ENCODE measurements at places on chromosomes 16 and 17.

GRCh38 chr17:57447990-57448758 is 191.9 kb downstream of the MSI2 start:
- DNase-seq = no peak

DNA sequence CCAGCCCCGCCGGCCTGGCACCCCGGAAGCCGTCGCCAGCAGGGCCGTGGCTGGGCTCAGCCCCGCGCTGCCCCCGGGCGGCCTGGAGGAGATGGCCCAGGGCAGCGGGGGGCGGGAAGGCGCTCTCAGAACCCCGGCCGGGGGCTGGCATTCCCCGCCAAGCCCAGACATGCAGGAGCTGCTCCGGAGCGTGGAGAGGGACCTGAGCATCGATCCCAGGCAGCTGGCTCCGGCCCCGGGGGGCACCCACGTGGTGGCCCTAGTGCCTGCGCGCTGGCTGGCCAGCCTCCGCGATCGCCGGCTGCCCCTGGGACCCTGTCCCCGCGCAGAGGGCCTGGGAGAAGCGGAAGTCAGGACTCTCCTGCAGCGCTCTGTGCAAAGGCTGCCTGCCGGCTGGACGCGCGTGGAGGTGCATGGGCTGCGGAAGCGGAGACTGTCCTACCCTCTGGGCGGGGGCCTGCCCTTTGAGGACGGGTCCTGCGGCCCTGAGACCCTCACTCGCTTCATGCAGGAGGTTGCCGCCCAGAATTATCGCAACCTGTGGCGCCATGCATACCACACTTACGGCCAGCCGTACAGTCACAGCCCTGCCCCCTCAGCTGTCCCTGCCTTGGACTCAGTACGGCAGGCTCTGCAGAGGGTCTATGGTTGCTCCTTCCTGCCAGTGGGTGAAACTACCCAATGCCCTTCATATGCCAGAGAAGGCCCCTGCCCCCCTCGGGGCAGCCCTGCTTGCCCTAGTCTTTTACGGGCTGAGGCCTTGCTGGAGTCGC is 551 bp downstream of the WDR81 start:
- no peak for DNase-seq

DNA sequence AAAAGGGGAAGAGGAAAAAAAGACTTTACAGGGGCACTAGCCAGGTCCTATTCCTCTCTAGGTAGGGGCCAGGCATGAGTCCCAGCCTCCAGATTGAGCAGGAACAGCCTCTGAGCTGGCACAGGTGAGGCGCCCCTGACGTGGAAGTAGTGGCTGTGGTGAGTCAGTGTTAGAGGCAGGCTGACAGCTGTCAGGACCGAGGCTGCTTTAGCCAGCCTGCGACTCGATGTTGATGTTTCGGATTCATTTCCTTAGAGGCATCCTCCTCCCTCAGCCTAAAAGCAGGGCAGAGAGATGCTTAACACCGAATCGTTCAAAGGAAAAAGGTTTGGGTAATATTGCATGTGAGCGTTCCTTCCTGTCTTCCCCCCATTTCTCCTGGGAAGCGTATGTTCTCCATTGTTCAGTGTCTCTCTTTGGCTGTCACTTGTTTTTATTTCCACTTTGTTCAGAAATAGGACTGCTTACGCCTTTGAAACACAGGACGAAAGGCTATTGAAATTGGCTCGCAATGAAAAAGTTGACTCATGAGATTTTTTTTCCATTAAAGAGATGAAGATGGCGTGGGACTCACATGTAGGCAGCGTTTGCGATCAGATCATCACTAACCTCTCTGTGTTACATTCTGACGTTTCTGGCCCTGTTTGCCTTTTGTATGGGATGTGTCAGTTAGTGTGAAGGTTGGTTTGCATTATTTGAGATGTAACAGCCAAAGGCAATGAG is 1.3 kb downstream of the KIAA0513 start:
- DNase-seq = no peak

- DNase-seq = no peak
Observed at GRCh38 chr16:75236232-75236631, 15.2 kb downstream of the BCAR1 start.

- DNase-seq = no peak
Observed at GRCh38 chr16:23256440-23256839, 45.7 kb upstream of the SCNN1B start.

GRCh38 chr17:13702266-13702665 is 100.5 kb upstream of the HS3ST3A1 start:
- no peak for DNase-seq

DNA sequence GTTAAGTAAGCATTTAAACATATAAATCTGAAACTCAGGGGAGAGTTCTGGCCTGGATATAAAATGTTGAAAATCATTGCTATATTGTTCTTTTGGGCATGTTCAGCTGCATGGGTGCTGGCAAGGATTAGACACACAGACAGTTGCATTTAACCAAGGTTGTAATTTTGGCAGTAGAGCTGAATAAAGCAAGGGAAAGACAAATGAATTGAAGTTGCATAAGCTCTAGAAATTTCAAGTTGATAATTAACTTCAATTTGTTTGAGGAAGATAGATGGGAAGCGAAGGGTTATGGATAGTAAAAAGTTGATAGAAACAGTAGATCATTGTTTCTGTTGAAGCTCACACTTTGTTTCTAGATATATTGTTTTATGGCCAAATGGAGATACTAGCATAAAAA is 97.2 kb upstream of the KCNJ18 start:
- no peak for DNase-seq

DNA sequence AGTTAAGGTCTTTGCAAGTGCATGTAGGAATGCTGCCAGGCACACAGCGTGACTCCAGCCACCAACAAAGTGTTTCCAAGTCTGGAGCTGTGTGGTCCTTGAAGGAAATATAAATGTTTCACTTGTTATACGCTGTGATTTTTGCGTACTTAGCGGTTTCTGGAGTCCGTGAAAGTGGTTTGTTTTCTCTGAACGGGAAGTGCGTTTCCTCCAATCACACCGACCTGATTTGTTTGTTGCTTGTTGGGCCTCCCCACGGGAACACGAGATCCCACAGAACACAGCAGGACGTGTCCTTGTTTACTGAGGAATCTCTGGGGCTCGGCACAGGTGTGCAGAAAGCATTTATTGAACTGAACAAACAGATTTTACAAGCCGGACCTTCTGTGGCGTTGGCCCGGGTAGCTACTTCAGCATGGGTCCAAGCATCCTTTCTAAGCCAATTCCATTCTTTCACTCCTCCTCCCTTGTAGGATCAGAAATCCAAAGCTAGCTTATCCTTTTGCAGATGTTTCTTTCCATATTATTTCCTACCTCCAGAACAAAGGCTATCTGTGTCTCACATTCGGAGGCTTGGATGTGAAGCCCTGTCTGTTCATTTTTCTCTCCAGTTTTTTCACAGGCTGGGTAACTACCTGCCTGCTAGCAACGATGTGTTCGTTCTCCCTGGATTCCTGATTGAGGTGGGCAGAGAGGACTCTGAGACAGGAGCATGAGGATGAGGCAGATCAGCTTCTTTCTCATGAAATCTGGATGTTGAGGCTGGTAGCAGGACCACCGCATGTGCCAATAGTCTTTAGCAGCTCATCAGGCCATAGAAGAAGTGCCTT is 44.6 kb downstream of the ABAT start:
- no peak for DNase-seq

DNA sequence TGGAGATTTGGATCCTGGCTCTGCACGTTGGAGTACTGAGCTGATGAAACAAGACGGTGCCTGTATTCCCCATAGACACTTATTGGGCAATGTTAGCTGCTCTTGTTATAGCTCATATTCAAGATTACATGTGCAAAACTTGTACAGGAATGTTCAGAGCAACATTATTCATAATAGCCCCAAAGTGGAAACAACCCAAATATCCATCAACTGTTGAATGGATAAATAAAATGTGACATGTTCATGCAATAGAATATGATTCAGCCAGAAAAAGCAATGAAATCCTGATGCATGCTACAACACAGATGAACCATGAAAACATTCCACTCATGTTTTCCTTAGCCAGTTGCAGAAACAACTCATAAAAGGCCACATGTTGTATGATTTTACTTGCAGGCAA is 5.7 kb upstream of the SDR42E1 start:
- DNase-seq = no peak

GRCh38 chr17:81302861-81303333 is 7.8 kb upstream of the SLC38A10 start:
- DNase-seq = no peak

- no peak for DNase-seq
Observed at GRCh38 chr17:38871247-38872015, 1.6 kb downstream of the LASP1 start.
